Pulmonary artery endothelial cell (primary cell): ENCODE measurements at places on chromosomes 2 and 18.

DNA sequence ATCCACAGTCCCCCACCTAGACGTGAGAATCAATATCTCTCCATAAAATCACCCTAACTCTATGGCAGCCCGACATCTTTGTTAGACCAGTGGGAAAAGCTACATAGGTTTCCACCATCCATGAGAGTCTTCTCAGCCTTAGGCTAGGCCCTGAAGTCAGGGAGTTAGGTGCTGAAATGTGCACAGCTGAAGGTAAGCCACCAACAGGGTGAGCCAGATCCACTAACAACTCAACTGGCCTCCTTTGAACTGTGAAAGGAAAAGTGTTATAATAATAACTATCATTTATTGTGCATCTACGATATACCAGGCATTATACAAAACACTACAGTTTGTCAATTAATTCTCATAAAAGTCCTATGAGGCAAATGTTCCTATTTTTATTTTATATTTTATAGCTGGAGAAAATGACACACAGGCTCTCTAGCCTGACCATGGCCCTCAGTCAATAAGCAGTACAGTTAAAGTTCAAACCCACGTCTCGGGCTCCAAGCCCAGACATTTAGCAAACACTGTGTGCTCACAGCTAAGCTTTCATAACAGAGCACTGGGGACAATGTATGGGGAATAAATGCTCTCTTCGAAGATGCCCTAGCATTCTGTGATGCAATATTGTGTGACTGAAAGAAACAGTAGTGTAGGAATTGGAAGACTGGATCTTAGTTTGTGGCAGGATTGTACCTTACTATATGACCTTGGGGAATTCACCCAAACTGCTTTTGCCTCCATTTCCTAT, 11.2 kb upstream of the CYP27C1 start:
- no peak for DNase-seq

DNA sequence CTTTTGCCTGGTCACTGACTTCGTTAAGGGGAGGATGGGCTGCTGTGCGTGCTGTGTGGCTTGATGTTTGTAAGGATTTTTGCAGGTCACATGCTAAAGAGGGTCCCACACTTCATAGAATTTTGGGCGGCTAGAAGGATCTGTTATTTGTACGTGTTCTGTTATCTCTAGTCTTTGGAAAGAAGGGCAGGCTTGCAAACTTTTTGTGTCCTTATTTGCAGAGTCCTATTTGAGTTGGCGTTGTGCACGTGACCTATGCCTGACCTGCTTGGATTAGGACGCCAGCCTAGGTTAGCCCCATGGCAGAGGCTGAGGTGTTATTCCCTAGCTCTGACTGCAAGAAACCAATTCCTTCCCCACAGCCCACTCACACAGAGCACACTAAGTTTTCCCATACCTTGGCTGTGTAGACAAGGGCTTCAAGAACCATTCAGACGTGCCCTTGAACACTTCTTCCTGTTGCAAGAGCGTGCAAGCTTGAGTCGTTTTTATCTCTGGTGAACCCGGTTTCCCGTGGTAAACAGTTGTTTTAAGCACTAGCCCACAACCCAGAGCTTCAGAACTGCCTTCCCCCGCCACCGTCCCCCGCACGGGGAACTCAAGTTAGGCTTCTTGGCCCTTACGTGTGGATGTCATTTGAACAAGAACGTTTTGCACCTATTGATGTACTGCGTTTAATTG, 94.6 kb downstream of the LDLRAD4 start:
- no peak for DNase-seq

DNA sequence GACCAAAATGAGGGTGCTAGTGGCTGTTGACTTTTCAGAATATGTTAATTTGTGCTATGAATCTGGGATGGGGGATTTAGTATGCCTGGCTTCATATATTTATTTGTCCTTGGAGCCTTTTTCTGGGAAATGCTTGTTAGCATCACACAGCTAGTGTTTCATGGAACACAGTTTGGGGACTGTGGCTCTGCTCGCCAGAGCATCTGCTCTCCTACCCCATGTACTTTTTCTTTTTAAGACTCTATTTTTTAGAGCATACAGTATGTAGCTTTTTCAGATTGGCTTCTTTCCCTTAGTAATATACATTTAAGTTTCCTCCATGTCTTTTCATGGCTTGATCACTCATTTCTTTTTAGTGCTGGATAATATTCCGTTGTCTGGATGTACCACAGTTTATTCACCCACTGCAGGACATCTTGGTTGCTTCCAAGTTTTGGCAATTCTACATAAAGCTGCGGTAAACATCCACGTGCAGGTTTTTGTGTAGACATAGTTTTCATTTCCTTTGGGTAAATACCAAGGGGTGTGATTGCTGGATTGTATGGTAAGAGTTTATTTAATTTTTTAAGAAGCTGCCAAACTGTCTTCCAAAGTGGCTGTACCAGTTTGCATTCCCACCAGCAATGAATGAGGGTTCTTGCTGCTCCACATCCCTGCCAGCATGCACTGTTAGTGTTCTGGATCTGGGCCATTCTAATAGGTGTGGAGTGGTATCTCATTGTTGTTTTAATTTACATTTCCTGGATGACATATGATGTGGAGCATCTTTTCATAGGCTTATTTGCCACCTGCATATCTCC, 44.1 kb downstream of the EFR3B start:
- DNase-seq: no peak

DNA sequence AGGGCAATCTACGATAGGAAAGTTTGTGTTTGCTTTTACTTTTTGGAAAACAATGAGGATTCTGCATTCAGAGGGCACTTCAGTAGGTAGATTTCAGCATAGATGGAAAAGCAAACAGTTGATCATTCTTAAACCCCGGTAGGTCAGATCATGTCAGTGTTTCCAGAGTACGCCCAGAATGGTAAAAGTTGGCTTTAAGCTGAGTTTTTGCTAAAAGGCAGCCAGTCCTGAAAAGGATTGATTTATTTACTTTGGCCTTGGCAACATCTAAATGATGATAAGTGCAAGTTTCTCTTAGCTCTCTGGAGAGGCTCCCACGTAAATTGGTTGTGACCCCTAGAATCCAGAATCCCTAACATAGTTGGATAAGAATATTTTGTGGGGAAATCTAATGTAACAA, 168.0 kb downstream of the DIS3L2 start:
- DNase-seq: no peak

- DNase-seq: no peak
Observed at GRCh38 chr2:200128296-200128695, 172.9 kb downstream of the MAIP1 start.

- no peak for DNase-seq
Observed at GRCh38 chr2:126467367-126468054, 188.4 kb upstream of the GYPC start.

- DNase-seq: no peak
Observed at GRCh38 chr18:72122103-72122502, 422.0 kb downstream of the CBLN2 start.

GRCh38 chr18:11689669-11690565, 853 bp downstream of the GNAL start:
- DNase-seq: no peak

DNA sequence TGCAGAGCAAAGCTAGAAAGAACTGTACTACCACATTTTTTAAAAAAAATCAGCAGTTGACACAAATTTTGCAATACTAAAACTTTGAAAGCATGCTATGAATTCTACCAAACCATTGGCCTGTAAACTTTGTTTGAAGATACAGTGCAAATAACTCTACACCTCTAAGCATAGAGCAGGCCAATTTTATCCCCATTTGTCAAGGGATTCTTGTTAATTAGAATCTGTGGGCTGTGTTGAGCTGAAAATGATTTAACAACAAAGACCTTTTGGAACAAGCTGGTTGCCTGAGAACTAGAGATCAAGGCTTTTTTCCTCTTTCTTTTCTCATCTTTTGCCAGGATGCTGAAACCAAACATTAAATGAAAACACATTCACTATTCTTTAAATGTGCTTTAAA, 886.0 kb upstream of the CDH2 start:
- no peak for DNase-seq

DNA sequence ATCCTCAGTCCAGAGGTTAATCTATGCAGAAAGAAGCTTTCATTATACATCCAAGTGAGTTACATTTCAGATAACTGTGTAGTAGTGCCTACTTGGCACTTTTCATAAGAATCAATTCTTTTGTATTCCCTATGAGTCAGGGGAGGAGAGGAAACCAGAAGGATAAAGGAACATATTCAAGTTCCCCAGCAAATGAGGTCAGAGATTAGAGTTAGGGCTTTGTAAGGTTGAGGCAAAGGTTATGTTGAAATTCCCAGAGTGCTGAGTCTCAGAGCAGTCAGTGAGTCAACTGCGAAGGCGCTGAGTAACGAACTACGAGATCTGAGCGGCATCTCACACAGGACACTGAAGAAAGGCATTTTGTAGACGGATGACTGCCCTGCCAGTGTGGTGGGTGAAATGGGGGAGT, 25.1 kb upstream of the ME2 start:
- no peak for DNase-seq

- DNase-seq: no peak
Observed at GRCh38 chr2:178499640-178500039, 19.4 kb downstream of the PLEKHA3 start.

- DNase-seq: no peak
Observed at GRCh38 chr2:66270247-66270646, 164.7 kb upstream of the MEIS1 start.

DNA sequence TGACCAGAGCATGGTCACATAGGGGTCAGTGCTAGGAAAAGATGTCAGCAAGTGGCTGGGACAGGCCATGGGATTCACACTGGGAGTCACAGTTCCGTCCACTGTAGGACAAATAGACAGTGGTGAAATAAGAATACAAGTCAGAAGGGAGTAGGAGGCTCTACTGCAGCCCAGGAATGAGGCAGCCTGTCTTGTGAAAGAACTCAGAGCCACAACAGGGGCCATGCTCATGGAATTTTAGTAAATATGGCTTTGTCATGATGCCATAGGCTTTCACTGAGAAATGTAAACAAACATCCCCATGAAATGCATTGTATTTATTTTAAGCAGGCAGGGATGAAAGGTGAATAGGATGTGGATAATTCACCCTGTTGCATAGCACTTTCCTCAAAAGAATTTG, 504.3 kb downstream of the SOX11 start:
- DNase-seq: no peak

DNA sequence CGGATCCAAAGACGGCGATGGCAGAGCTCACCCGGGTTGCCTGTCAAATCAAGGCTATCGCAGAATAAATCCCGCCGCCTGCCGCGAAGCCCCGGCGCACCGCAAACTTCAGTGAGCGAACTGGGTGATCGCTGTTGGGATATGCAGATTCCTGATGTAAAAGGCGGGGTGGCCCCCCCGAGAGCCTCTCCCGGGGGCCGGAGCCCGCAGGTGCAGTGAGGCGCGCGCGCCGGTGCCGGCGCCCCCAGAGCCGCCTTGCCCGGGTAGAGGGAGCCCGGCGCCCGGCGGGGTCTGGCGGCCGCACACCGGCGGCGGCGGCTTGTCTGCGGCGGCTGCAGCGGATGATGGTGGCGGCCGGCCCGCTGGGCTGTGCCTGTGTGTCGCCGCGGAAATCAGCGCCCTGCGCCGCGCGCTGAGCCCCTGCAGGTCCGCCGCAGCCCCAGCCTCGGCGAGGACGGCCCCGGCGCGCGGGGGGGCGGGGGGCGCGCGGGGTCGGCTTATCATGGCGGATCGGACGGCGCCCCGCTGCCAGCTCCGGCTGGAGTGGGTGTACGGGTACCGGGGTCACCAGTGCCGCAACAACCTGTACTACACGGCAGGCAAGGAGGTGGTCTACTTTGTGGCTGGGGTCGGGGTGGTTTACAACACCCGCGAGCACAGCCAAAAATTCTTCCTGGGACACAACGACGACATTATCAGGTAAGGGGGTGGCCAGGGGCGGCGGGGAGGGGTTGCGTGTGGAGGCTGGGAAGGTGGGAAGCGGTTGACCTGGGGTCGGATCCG, 1.3 kb downstream of the EML6 start:
- DNase-seq: no peak

- no peak for DNase-seq
Observed at GRCh38 chr2:105243961-105244360, 2.4 kb downstream of the GPR45 start.

- no peak for DNase-seq
Observed at GRCh38 chr18:37483221-37483971, 82.2 kb downstream of the CELF4 start.

DNA sequence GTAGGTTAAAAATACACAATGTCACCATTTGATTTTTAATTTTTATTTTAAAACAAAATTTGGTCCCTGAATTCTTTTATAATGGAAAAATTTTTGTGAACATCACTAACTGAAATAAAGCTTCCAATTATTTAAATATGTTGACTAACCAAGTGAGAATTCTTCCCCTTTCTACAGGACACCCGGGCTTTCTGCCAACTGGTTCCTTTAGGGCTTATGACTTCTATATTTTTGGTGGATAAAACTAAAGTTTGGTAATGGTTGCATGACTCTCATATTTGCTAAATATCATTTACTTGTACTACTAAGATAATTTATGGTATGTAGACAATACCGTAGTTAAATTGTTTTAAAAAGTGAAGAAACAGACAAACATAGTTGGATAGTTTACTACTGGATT, 291.0 kb upstream of the DOK6 start:
- no peak for DNase-seq

DNA sequence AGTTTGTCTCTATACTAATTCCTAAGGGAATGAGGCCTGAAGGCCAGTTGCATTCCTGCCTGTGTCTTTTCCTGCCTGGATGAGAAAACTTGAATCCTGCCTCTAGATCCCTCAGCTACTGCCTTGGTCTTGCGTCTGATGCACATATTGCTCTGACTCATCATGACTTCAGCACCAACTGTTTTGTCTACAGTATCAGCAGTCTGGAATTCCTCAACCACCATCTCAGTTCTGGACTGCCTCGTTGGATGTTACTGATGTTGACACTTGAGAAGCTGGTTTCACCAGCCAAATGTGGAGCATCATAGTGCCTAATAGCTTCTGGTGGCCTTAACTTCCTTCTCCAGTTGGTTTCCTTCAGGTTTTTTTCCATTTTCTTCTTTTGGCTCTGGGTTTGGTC, 211.0 kb downstream of the CTNNA2 start:
- no peak for DNase-seq

DNA sequence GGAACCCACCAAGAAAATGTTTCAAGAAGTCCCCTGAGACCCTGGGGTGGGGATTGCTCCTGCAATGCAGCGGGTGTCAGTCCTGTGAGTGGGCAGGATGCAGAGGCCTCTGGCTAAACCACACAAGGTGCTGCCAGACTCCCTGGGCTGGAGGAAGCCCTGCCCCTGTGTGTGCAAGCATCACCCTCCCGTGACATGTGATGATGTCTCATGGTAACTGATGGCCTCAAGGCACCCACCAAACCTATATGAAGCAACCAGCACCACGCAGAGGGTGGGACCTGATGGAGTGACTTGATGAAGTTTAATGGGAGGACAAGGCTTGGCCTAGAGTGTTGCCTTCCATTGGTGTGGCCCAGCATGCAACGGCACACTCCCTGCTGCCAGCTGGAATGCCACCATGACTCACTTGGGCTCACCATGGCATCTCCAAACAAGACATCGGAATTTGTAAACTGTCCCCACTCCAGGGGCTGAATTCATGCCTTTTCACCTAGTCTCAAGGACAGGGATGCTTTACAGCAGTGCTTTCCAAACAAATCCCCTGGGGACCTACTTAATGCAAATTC, 8.7 kb upstream of the SLC14A1 start:
- DNase-seq: no peak
